Stimulated activated CD4-positive, alpha-beta T cell treated with anti-CD3 and anti-CD28 coated beads, Interleukin-4, amount 100 ng/mL, for 4 hours (primary cell): ENCODE measurements at places on chromosomes 16 and 17.
A peak's percentile ranks its signal among the peaks of the same experiment; 100 is the strongest.

DNA sequence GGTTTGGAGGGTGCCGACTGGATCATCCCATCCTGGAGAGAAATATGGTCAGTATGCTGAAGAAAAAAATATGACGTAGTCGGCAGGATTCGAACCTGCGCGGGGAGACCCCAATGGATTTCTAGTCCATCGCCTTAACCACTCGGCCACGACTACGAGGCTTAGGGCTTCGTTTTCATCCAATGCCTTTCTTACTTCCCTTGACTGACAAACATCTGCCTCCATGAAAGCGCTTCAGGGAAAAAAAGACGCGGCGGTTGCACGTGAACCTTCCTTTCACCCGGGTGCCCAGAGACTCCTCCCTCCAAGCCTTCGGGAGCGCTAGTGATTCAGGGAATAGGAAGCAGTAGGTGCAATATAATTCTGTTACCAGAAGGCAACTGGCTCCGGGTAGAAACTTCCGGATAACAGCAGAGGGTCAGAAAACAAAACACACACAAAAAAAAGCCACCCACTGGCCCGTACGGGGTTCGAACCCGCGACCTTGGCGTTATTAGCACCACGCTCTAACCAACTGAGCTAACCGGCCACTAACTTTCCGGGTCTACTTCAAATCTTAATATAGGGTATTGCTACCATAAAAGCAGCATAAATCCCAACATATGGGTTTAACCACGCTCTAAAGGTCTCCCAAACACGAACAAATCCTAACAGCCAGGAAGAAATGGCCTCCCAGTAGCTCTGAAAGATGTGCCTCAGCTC lies 16.3 kb upstream of the AURKB start:
- DNase-seq = peak; percentile 44

DNA sequence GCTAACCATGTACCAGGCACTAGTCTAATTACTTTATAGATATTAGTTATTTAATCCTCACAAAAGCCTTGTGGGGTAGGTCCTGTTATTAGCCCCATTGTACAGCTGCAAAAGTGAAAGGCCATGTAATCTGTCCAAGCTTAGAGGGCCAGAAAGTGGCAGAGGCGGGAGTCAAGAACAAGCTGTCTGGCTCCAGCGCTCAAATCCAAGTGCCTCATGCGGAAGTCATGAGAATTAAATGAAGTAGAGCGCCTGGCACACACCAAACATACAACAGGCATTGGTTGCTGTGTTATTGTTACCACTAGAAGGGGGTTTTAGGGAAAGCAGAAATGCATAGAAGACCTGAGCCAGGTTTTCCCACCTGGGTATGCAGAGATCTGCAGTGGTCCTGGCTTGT lies 1.2 kb downstream of the AQP8 start:
- DNase-seq = no peak

GRCh38 chr16:69351309-69352027 lies at the start of gene TMED6:
Gene TMED6, minus strand, starts transcription at chr16:69351786. Its CDS starts 33 bp downstream, at chr16:69351753.
- DNase-seq = no peak

DNA sequence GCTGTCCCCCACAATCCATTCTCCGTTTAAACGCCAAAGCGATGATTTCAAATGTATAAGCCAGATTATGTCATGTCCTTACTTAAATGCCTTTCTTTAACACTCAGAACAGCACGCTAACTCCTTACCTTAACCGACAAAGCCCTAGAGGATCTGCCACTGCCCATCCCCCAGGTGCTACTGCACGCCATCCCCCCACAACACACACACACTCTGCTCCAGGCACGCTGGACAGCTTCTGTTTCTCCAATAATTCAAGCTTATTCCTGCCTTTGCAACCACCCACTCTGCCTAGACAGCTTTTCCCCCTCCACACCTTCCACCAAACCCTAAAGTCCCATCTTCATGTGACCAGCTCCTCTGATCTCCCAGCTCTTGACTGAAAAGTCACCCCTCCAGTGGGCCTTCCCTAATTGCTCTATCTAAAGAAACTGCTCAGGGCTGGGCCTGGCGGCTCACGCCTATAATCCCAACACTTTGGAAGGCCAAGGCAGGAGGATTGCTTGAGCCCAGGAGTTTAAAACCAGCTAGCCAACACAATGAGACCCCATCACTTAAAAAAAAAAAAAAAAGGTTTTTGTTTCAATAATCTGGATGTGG lies 38.9 kb upstream of the RPL38 start:
- DNase-seq = no peak

DNA sequence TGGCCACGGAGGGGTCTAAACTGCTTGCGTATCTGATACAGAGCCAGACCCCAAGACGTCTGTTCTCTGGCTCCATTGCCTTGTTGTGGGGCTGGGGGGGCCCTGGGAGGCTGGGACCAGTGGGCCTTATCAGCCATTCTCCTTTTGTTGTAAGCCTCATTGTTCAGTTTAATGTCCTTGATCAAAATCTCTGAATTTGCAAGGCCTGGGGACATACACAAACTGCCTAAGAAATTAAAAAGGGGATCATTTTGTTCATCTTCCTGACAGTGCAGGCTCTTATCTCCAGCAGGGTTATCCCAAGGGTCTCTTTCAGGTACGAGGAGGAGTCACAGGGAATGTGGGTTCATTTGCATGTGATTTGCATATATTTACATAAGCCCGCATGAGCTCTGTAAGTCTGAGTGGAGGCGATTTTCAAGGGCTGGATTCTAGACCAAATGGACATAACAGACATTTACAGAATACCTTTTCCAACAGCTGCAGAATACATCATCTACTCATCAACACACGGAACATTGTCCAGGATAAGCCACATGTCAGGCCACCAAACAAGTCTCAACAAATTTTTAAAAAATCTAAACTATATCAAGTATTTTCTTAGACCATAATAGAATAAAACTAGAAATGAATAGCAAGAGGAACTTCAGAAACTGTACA lies 269.8 kb downstream of the RBFOX1 start:
- DNase-seq = no peak

- DNase-seq = peak; percentile 67
These were observed 5.7 kb downstream of the GRN start for GRCh38 chr17:44350733-44351226.

DNA sequence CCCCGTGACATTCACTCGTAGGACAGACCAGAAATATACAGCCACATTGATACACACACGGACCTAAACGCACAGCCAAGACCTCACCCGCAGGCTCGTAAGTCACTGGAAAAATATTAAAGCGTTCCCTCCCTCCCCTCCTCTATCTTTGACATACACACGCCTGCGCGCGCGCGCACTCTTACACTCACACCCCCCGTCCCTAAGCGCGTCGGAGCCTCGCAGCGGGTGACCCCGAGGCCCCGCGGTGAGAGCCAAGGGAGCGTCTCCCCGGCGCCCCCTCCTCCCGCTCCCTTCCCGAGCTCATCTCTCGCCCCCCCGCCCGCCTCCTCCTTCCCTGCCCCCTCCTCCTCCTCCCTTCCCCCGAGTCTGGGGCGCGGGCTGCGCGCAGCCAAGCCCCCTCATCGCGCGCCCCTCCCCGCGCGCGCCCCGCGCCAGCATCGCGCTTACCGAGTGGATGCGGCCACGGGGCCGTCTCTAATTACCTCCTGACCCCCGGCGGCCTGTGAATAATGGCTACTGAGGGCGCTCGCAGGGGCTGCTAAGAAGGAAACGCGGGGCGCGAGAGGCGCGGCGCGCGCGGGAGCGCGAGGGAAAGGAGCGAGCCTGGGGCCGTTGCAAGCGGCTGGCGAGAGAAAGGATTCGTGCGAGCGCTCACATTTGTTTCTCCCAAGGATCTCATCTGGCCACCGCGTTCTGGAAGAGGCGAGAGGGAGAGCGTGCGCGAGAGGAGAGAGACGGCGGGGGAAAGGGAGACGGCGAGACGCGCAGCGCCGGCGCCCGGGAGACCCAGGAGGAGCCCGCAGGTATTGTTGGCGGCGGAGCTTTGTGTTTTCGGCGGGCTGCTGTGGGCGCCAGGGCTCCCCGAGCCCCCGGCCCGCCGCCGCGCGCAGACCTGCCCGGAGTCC lies 42.4 kb downstream of the RAI1 start:
- peak; percentile 33 for DNase-seq

DNA sequence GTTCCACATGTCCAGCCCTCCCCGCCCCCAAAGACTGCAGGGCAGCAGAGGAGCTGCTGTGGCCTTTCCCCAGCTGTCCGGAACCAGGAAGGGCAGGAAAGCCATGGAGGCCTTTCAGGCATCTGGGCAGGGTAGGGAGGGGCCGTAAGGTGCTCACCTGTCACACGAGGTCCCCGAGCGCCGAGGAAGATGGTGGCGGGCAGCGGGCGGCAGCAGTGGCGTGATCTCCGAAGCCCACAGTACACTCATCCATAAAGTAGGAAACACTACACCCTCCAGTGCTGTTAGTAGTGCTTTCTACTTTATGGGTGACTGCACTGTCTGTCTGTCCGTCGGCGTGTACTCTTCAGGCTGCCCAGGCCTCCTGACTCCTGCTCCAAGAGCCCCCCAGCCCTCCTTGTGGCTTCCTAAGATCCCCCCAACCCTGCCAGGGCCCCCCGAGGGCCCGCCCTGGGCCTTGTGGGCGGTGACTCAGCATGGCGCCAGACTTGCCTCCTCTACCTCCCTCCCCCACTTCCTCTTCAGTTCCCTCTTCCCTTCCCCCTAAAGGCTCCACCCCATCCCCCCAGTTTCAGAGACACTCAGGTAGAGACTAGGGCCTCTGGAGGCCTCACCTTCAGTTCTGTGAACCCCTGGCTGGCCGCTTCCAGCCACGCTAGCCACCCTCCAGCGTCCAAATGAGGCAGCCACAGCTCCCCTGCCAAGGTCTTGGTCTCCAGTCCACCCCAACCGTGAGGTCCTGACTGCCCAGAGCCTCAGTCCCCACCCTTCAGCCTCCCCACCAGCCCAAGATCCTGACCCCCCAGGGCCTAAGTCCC lies 2.6 kb upstream of the TSPOAP1 start:
- DNase-seq = peak; percentile 85

DNA sequence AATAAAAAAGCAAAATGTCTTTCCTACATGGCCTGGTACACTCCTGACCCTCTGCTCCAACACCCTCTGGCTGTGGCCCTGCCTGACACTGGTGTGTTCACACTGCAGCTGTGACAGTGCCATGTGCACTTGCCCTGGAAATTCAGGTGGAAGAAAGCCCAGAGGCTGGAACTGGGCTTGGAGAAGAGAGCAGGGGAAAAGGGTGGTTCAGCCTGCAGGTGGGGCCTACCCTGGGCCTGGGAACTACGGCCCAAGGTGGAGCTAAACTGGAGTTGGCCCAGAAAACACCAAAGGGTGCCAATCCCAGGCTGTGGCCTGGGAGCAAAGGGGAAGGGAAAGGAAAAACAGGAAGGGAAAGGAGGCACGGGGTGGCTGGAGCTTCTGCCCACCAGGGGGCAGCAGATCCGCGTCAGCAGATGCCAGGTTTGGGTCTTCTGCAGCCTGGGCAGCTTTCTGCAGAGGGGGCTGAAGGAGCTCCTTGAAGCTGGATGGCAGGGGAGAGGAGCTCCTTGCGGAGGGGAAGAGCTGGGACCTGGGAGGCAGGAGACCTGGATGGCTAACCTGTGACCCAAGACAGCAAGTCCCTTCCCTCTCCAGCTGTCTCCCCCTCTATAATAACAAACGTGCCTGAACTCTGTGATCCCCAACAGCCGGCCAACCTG lies 15.4 kb upstream of the CTCF start:
- DNase-seq = peak; percentile 64

- DNase-seq = no peak
These were observed 37.0 kb upstream of the CDH1 start for GRCh38 chr16:68700120-68700519.

DNA sequence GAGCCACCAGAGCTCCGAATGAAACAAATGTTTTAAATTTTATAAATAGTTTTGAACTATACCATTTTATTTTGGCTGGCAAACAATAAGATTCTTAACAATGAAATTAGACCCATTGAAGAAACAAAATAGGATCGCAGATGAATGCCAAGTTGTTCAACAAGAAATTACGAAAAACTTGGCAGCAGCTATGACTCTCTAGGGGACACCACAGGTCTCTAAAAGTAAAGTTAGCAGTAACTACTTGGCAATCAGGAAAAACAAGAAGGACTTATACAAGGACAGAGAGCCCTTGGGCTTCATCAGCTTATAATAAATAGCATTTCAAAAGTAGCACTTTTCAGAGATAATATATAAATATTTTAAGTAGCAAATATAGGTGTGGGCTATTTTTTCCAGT lies 603.8 kb upstream of the PSMD7 start:
- DNase-seq = no peak

DNA sequence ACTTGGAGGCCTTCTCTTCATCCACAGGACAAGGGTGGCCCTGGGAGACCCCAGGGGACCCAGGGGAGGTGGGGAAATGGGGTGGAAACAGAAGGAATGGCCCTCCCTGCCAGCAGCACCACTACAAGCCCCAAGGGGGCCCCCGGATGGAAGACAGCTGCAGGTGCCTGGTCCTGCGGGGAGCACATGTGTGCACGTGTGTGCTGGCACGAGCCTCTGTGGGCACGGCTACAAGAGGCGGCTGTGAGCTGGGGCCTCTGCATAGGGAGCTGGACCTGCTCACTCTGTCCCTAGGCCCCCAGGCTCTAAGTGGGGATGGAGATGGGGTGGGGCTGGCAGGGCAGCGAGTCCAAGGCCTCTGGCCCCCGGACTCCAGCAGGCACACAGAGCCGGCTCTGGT lies 13.2 kb upstream of the AATK start:
- no peak for DNase-seq

- DNase-seq = no peak
These were observed 85.0 kb downstream of the GRIN2A start for GRCh38 chr16:10097271-10097670.

- DNase-seq = no peak
These were observed 42.2 kb downstream of the CCDC57 start for GRCh38 chr17:82170412-82170961.

DNA sequence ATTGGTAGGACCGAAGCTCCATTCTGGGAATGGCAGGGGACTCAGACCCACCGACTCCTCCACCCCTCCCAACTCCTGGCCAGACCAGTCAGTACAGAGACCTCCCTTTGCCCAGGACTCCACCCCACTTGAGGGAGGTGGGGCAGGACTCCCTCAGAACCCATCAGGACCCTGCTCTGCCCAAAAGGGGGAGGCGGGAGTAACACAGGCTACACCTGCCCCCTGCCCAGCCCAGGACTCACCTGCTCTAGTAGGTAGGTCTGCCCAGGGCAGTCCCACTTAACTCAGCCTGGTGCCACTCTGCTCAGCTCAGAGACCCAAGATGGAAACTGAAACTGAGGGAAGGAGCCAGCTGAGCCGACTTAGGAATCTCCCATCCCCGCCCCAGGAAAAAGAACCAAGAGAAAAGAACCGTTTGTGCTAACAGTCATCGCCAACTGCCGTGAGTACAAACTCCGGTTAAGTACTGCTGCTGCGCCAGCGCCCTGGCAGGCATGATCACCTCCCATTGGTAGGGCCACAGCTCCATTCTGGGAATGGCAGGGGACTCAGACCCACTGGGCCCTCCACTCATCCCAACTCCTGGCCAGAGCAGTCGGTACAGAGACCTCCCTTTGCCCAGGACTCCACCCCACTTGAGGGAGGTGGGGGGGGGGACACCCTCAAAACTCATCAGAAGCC lies 503 bp downstream of the DHX58 start:
- DNase-seq = peak; percentile 36

GRCh38 chr16:28303132-28303531 lies 10.8 kb downstream of the SBK1 start:
- no peak for DNase-seq

GRCh38 chr17:81491761-81492160 lies 20.8 kb downstream of the ACTG1 start:
- DNase-seq = no peak

- DNase-seq = no peak
These were observed 575.7 kb upstream of the CDH11 start for GRCh38 chr16:65697521-65697920.
